ENCODE measurements at places on chromosomes 7 and 10. TPM values are rescaled to one million over a fixed set of nuclear protein-coding genes. Genes with fewer than 3 reads are reported as not detected.

DNA sequence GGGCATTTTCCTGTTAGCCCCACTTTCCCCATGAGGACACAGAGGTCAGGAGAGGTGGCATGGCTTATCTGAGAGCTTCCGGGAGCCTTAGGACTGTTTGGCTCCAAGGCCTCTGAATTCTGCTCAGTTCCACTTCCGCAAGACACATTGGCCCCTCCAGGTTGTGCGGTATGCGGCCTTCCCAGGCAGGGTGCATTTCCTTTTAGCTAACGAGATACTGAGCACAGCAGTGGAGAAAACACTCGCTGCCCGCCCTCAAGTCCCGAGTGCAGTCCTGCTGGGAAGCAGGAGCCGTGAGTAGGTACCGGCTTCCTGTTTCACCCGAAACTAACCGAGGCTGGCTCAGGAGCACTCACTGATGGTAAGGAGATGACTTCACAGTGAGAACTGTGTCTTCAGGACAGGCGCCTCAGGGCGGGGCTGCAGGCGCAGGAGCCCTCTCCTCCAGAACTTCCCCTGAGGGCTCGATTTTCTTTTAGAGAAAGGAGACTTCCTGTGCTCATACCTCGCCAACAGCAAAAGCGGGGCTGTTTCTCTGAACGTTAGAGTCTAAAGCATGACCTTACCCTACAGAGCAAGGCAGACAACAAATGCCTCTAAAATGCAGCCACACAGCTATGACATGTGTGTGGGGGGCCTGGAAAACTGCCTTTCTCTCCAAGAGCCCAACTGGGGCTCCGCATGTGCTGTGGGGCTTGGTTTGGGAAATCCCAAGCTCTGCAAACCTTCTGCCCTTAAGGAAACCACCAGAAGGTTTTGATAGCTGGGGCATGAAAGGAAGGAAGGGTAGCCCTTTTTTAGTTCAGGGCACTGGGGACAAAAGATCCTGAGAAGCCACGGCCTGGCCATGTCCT is 25.9 kb downstream of the RGS10 start:
- DNase-seq: no peak

DNA sequence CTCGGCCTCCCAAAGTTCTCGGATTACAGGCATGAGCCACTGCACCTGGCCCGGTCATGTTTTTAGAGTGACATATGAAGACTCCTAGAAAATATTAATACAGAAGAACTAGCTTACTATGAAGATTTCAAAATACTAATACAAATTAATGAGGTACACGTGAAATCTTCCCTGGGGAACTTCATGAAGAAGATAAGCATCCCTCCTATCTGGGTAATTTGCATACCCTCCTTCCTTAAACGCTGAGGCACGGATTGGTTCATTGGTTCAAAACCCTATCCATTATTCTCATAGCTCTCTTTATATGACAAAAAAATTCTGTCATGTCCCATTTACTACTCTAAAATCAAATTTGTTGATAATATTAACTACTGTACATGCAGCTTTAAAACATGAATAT is 224.8 kb upstream of the KLF14 start:
- DNase-seq: no peak

DNA sequence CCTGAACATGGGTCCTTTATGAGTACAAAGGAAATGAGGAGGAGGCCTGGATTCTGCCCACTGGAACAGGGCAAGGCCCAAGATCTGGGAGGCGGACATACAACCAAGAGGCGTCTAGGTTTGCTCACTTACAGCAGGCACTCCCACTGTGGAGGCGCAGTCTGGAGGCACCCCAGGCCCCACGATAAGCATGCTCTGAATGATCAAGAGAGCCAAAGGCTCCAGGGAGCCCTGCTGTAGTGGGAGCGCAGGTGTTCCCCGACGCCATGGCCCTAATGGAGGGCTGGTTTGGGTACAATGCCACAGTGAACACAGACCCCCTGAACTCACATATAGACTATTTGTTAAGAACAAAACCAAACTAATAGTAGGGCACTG is 88.1 kb downstream of the FAM53B start:
- no peak for DNase-seq

- no peak for DNase-seq
Measured at GRCh38 chr10:105468759-105469158, 827.7 kb downstream of the SORCS3 start.

GRCh38 chr7:45099891-45100760 is 11.4 kb upstream of the NACAD start:
- no peak for DNase-seq

DNA sequence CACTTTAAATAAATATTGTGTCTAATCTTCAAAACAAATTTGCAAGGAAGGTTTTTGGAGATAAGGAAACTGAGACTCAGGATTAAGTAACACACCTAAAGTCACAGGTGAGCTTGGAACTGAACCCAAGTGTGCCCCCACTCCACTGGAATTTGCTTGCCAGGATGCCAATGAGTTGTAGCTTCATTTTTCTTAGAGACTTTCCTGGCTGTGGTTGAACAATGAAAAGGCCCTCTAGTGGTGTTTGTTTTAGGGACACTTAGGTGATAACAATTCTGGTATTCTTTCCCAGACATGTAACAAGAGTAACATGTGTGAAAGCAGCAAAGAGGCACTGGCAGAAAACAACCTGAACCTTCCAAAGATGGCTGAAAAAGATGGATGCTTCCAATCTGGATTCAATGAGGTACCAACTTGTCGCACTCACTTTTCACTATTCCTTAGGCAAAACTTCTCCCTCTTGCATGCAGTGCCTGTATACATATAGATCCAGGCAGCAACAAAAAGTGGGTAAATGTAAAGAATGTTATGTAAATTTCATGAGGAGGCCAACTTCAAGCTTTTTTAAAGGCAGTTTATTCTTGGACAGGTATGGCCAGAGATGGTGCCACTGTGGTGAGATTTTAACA is 1.5 kb downstream of the IL6 start:
- DNase-seq: peak; percentile 64

DNAH11 gene
- total RNA-seq: not detected

GRCh38 chr7:156401617-156402016 is 239.0 kb upstream of the RNF32 start:
- no peak for DNase-seq

GRCh38 chr10:10293041-10293440 is 724.6 kb upstream of the CELF2 start:
- no peak for DNase-seq

DNA sequence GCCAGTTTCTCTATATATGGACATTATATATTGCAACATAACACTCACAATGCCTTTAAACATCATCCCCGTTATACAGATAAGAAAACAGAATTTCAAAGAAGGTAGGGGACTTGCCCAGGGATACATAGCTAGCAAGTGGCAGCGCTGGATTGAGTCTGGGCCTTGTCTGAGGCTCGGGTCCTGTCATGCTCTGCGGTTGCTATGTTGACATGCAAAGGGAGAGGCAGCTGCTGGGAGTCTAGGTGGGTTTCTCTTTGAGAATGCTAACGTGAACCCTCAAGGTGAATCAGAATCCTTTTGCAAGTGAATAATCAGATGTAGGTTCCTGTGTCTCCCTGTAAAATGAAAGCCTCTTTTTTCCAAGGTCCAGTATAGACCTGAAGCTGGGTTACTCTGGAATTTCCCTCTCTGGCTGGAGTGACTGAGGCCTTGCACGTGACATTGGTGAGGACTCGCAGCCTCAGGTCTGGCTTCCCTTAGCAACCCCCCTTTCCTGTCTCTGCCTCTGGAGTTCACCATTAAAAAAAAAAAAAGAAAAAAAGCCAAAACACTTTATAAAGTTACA is 38.9 kb downstream of the TCF7L2 start:
- DNase-seq: no peak

TCERG1L gene
- total RNA-seq: not detected

DNA sequence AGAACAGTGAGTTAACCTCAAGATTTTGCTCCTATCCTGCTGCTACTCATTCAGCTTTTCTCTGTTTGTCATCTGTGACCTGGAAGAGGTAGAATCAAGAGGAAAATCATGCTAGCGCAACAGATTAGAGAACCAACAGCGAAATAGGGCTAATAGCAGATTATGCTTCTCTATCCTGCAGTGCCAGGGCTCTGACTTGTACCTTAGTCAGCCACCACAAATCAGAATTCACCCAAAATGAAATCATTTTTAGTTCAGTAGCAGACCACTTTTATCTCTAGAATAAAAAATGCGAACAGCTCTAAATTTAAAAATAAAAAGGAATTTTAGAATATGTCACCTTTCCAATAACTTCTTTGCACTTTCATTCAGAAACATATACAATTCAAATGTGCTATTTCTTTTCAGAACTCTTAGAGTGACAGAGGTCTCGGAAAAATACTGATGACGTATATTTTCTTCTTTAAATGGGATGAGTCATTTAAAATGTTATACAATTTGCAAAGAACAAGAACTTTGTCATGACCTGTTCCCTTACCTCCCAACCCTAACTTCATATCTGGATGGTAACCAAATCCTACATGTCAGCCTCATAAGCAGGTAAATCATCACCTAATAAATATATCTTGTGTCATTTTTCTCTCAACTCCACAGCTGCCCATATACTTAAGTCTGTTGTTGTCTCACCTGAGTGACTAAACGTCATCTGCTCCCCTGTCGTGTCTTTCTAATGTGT is 896.4 kb downstream of the PCDH15 start:
- DNase-seq: no peak

CYP2C8 gene
- total RNA-seq: not detected

CPN1 gene
- not detected for total RNA-seq

DMBT1 gene
- 0.39 TPM for total RNA-seq

DNA sequence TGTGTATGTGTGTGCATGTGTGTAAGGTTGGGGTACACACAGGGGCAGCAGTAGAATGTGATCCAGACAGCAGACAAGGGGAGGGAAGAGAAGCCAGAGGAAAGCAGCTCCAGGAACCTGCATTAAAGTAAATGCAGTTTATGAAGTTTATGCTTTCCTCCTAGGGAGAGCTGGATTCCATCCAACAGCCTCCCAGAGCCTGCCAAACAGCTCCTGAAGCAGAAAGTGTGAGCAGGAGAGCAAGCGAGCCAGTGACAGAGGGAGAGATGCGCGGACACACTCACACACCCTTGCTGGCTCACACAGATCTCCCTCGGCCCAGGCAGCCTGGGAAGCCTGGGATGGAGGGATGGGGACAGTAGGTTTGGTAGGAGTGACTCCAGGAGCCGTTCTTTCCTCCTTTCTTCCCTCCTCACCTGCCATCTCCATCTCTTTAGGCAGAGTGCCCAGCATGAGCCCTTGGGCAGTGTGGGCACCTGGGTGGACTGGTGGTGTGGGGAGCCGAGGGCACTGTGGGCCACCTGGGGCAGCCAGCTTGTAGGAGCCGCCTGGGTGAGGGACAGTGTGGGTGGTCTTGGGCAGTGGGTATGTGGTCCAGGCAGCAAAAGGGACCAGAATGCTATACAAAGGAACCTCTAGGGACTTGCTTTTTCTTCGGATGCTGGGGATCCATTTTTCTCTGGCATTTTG is 46.1 kb downstream of the PAX2 start:
- no peak for DNase-seq

- no peak for DNase-seq
Measured at GRCh38 chr10:131820626-131821025, 80.2 kb upstream of the PPP2R2D start.

GRCh38 chr10:43852149-43852548 is 203.5 kb upstream of the ZNF32 start:
- no peak for DNase-seq

DNA sequence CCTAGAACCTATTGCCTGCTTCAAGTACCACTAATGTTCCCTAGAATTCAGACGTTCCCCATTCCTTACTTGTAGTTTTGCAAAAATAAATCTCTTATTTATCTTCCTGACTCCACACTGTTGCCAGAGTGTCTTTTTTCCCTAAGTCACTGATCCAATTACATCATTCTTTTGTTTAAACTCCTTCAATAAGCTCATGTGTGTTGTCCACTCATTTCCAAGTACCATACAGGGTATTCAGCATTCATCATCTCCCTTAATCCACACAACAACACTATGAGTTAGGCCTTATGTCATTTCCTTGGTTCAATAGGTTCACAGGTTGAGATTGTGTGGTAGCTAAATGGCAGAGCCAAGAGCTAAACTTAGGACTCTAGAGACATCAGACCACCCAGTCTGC is 119.9 kb upstream of the RHOBTB1 start:
- no peak for DNase-seq

GRCh38 chr10:68251625-68252495 is 19.9 kb upstream of the ATOH7 start:
- no peak for DNase-seq

GRCh38 chr7:116801092-116801710 is 61.2 kb upstream of the CAPZA2 start:
- peak; percentile 39 for DNase-seq

GRCh38 chr7:67947646-67948045 is 951.0 kb downstream of the TYW1 start:
- no peak for DNase-seq

DNA sequence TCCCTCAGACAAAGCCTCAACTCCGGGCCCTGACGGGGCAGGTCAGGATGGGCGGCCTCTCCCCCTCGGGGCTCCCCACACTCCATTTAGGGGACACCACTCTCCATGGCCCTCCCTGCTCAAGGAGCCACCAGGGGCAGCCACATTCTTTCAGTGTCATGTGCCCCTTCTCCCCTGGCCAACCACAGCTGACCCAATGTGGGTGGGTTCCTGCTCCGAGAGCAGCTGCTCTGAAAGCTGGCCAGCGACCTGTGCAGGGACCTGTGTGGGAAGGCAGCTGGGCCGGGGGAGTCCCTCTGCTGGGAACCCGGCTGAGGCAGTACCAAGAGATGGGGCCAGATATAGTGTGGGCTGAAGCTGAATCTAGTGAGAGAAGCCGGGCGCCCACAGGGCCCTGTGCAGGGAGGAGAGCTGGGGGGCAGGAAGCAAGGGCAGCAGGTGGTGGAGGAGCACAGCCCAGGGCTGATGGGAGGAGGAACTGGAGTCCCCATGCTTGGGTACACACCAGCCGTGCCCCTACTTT is 40.6 kb upstream of the NPFFR1 start:
- DNase-seq: no peak

DNA sequence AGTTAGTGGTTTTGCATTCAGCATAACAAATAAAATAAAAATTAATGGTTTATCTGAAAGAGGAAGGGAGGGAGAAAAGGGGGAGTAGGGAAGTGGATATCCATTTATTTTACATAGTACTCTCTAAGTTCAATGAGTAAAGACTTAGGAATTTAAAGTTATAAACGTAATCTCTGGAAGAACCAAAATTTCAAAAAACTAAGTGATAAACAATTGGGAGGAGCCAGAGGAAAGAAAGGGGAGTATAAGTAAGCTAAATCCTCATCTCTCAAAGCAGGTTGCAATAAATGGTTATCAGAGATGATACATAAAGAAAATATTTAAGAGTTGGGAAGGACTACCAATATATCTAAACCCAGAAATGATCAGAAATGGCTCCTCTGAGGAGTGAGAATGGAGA is 46.4 kb downstream of the ANK3 start:
- DNase-seq: no peak

- no peak for DNase-seq
Measured at GRCh38 chr7:35749556-35749955, 51.3 kb upstream of the SEPTIN7 start.

CYP3A7 gene
- total RNA-seq: not detected

DNA sequence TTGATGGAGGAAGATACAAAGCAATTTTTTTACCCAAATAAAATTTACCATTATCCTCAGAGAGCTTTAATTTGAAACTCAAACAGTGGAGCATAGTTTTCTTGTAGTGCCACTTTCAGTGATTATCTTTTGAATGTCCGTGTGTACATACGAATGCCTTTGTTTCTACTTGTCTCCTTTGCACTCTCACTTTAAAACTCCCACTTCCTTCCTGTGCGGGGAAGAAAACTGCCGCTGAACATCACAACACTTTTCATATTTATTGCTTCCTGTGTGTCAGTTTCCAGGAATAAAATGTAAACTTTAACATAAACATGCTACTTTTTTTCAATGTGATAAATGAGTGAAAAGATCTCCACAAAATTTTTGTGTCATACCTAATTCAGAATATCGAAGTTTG is 102.4 kb downstream of the SEMA3A start:
- peak; percentile 67 for DNase-seq

GRCh38 chr10:3122486-3123205 is 49.9 kb downstream of the PITRM1 start:
- DNase-seq: no peak

Measured in HT-29 (cell line).